ENCODE measurements at places on chromosomes 11 and 22. TPM values are rescaled to one million over a fixed set of nuclear protein-coding genes. Genes with fewer than 3 reads are reported as not detected.

- no peaks in the 10 kb centered on the region for H3K4me1 ChIP-seq
- no peak overlapping the region for H3K4me3 ChIP-seq
- H3K36me3 ChIP-seq, result no peaks in the 10 kb centered on the region
- no peak overlapping the region for H3K27ac ChIP-seq
- H3K27me3 ChIP-seq, result no peaks in the 10 kb centered on the region
- DNase-seq, result no peak
Observed at GRCh38 chr11:47394322-47395222, 13.8 kb upstream of the SLC39A13 start.

DNA sequence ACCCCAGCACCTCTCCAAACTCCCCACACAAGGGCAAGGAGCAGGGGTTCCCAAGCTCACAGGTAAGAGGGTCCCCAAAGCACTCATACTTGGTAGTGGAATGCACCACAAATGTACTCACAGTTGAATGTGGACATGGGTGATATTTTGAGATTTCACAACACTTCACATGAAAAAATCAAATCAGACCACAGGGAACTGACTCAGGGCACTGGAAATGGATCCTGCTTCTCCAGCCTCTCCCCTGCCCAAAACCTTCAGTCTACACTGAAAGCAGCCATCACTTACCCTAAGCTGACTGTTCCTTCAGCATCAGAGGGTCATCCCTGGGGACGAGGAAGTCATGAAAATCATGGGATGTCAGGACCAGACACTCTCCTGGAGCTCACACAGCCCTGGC is 40.2 kb downstream of the SCGB1A1 start:
- no peaks in the 10 kb centered on the region for H3K4me1 ChIP-seq
- H3K36me3 ChIP-seq, result no peaks in the 10 kb centered on the region
- H3K27me3 ChIP-seq, result no peaks in the 10 kb centered on the region
- no peak for DNase-seq
- H3K27ac ChIP-seq, result no peak overlapping the region
- no peak overlapping the region for H3K4me3 ChIP-seq

GRCh38 chr11:77079666-77080065 is 12.9 kb downstream of the CAPN5 start:
- no peaks in the 10 kb centered on the region for H3K4me1 ChIP-seq
- no peaks in the 10 kb centered on the region for H3K36me3 ChIP-seq

GRCh38 chr11:77406396-77406795 is 67.5 kb downstream of the PAK1 start:
- no peaks in the 10 kb centered on the region for H3K36me3 ChIP-seq
- no peaks in the 10 kb centered on the region for H3K4me1 ChIP-seq
- no peak for DNase-seq
- no peaks in the 10 kb centered on the region for H3K27me3 ChIP-seq
- H3K27ac ChIP-seq, result no peak overlapping the region
- H3K4me3 ChIP-seq, result no peak overlapping the region

- H3K36me3 ChIP-seq, result no peaks in the 10 kb centered on the region
- DNase-seq, result no peak
- H3K27ac ChIP-seq, result no peak overlapping the region
- no peaks in the 10 kb centered on the region for H3K27me3 ChIP-seq
Observed at GRCh38 chr11:130464291-130464812, 15.9 kb downstream of the ADAMTS15 start.

GRCh38 chr22:28906312-28906711 is 22.9 kb downstream of the ZNRF3 start:
- no peak overlapping the region for H3K4me3 ChIP-seq
- H3K27ac ChIP-seq, result no peak overlapping the region
- peaks cover 7% of the 10 kb centered on the region for H3K4me1 ChIP-seq
- no peak for DNase-seq

- H3K27ac ChIP-seq, result no peak overlapping the region
- H3K36me3 ChIP-seq, result no peaks in the 10 kb centered on the region
- no peaks in the 10 kb centered on the region for H3K27me3 ChIP-seq
- no peak overlapping the region for H3K4me3 ChIP-seq
- DNase-seq, result no peak
- no peaks in the 10 kb centered on the region for H3K4me1 ChIP-seq
Observed at GRCh38 chr22:16838073-16838472, 12.9 kb upstream of the XKR3 start.

TRIM3 gene
- 14.3 TPM for total RNA-seq

- no peak for DNase-seq
- H3K4me3 ChIP-seq, result no peak overlapping the region
- H3K27ac ChIP-seq, result no peak overlapping the region
- H3K27me3 ChIP-seq, result no peaks in the 10 kb centered on the region
Observed at GRCh38 chr11:10388574-10388973, 66.5 kb upstream of the AMPD3 start.

MUC5AC gene
- total RNA-seq, result not detected

ROBO4 gene
- not detected for total RNA-seq

SLC25A45 gene
- 0.61 TPM for total RNA-seq

All from H1 (cell line).